Left colon (tissue), 2 donors: ENCODE measurements at places on chromosomes 4 and X. TPM values are rescaled to one million over a fixed set of nuclear protein-coding genes. Genes with fewer than 3 reads are reported as not detected.

- DNase-seq = no peak
Measured at GRCh38 chrX:43661521-43662240, 5.6 kb downstream of the MAOA start.

DNA sequence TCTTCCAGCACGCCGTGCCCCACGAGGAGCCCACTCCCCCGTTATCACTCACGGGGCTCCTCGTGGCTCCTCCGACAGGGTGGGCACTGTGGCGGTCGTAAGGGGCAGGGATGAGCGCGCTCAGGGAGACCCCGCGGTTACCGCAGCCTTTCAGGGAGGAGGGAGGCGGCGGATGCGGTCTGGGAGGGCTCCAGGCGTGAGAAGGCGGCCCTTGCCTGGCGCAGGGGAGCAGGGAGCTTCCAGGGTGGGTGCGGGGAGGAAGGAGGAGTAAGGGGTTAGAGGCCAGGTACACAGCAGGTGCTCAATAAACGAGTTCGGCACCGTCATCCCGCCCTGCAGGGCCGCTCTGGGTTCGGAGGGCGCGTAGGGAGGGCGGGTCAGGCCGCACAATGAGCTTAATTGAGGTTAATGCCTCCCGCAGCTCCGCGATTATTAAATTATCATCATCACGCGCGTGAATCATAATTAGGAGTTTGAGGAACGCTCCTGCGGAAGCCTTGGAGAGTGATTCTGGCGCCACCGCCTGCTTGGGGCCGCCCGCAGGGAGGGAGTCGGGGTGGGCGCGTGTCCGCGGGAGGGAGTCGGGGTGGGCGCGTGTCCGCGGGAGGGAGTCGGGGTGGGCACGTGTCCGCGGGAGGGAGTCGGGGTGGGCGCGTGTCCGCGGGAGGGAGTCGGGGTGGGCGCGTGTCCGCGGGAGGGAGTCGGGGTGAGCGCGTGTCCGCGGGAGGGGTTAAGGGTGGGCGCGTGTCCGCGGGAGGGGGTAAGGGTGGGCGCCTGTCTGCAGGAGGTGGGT is 7.6 kb upstream of the NKX1-1 start:
- no peak for DNase-seq

Gene UGT2A3
- total RNA-seq = 119 TPM

DNA sequence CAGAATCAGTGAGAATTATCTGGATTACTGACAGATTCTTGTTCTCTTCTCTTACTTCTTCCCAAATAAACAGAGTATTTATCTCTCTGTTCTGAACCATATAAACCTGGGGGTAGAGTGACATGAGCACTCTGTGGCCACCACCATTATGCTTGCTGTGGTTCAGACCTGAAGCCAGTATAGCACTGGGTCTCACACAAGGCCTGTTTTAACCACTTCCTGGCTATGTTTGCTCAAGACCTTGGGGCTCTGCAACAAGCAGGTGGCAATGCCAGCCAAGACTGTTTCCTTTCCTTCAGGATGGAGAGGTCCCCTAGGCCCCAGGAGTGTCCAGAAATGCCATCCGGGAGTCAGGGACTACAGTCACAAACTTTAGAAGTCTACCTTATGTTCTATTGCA is 21.7 kb upstream of the HEPH start:
- DNase-seq = no peak

Gene SPATA4
- not detected for total RNA-seq

Gene LGI2
- 0.53 TPM for total RNA-seq

GRCh38 chr4:40369437-40370274 is 34.5 kb downstream of the CHRNA9 start:
- peak; percentile 77 for DNase-seq

Gene CLDN34
- total RNA-seq = 1.1 TPM

DNA sequence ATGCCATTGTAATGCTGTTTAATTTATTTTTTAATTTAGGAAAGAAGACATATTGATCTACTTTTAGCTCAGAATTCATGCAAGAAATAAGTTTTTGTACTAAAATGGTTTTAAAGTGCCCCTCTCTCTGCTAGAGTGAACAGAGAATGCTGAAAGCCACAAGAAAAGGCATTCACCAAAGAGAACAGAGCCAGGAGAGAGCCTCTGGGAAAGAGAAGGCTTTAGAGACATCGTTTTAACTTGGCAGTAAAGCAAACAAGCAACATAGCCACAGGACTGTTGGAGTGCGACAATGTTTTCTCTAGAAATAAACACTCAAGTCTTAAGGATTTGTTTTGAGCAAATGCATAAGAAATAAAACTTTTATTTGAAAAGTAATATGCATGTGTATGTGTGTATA is 484.1 kb upstream of the CPEB2 start:
- DNase-seq = no peak

Gene SPANXD
- total RNA-seq = not detected

Gene NAT8L
- 0.25 TPM for total RNA-seq

DNA sequence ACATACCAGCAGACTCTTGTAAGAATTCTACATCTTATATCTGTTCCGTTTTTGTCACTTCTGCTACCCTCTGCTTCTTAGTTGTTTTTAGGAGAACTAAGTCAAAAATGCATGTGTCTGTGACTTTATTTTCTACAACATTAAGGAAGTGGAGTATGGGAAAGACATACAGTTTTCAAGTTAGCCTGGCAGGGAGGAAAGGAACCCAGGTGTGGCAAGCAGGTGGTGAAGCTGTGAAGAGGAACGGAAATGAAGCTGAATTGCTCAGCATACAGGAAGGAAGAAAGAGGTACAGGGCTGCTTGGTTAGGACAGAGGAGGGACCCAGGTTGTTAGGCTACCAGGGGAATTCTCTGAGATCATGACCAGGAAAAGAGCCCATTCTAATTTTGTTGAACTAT is 9.4 kb downstream of the GPRIN3 start:
- DNase-seq = peak; percentile 39

GRCh38 chr4:105155426-105155825 is 8.8 kb downstream of the TET2 start:
- DNase-seq = no peak

Gene BMX
- 2.2 TPM for total RNA-seq
